T-helper 22 cell (primary cell): ENCODE measurements at places on chromosomes 4 and X.

DNA sequence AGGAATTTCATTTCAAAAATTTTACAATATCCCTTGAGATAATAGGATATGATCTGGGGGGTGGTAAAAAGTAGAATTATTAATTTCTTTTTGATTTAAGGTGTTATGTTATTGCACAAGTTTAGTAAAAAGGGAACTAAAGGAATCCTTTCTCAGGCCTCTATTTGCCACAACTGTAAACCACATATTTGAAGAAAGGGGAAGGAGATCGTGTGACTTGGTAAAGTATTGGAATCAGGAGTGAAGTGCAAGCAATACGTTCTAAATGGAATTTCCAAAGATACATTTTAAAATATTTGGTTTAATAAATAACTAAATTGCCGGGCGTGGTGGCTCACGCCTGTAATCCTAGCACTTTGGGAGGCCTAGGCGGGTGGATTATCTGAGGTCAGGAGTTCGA lies 35.3 kb upstream of the SCRG1 start:
- no peak for DNase-seq

DNA sequence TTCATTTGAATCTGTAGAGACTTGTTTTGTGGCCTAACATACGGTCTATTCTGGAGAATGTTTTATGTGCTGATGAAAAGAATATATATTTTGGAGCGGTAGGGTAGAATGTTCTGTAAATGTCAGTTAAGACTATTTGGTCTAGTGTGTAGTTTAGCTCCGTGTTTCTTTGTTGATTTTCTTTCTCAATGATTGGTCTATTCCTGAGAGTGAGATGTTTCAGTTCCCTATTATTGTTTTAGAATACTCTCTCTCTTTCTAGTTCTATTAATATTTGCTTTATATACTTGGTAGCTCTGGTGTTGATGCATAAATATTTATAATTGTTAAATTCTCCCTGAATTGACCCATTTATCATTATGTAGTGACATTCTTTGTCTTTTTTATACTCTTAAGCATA lies 236.5 kb downstream of the GLUD2 start:
- no peak for DNase-seq

DNA sequence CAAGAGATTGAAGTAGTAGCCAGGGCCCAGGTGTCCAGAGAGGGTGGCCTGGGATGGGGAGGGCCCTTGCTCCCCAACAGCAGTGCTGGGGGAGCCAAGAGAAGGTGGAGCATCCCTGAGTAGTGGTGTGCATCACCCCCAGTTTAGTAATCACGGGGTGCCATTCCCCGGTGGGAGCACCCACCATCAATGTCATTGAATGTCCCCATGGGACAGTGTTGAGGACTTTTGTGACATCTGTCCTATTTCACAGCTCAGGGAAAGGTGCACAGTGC lies 4.4 kb upstream of the CPZ start:
- DNase-seq: no peak

DNA sequence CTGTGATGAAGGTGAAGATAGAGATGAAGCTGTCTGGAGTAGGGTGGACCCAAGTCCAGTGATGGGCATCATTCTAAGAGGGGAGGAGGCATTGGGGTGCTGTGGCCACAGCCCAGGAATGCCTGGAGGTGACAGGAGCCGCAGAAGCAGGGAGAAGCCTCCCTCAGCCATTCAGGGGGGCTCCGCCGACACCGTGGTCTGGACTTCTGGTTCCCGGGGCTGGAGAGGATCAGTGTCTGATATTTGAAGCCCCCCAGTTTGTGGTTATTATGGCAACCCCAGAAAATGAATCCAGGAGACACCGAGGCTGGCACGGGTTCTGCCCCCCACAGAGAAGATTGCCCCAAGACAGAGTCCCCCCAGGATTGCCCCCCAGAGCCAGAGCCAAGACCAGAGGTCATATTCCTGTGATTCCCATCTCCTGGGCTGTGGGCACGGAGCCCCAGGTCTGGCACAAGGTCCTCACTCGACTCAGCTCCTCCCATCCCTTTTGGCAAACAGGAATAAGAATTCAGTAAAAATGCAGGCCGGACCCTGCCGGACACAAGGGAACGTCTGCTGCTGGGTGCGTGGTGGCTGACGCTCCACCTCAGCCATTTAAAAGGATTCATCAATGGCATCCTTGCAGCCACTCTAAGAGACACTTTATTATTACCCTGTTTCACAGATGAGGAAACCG lies 116.6 kb downstream of the CPZ start:
- no peak for DNase-seq

- DNase-seq: peak; percentile 23
Observed at GRCh38 chr4:26372525-26373172, 51.8 kb downstream of the RBPJ start.
